H1 (cell line): ENCODE measurements at places on chromosomes 4 and X. TPM values are rescaled to one million over a fixed set of nuclear protein-coding genes. Genes with fewer than 3 reads are reported as not detected.

TNMD gene
- 2.1 TPM in 2 replicates for total RNA-seq

TRIML1 gene
- not detected in 2 replicates for total RNA-seq

ITM2A gene
- total RNA-seq: 34.9 and 35.7 TPM in 2 replicates

FRMD7 gene
- not detected in 2 replicates for total RNA-seq

TCEAL7 gene
- 11.6 and 12.9 TPM in 2 replicates for total RNA-seq

XG gene
- total RNA-seq: 0.31 and 0.78 TPM in 2 replicates

ATP8A1 gene
- 12.2 and 14.9 TPM in 2 replicates for total RNA-seq

IDUA gene
- total RNA-seq: 4.8 and 6.5 TPM in 2 replicates

NDUFB11 gene
- total RNA-seq: 120 and 127 TPM in 2 replicates

ZDHHC15 gene
- total RNA-seq: 2.8 and 3.5 TPM in 2 replicates

SMPX gene
- total RNA-seq: not detected in 2 replicates

CDX4 gene
- 2.2 and 2.6 TPM in 2 replicates for total RNA-seq

TMSB15C gene
- total RNA-seq: 2.6 and 2.9 TPM in 2 replicates

F8A1 gene
- 26.8 and 30.2 TPM in 2 replicates for total RNA-seq

PARM1 gene
- 5.2 and 5.3 TPM in 2 replicates for total RNA-seq

SLC9A6 gene
- total RNA-seq: 12.2 and 14.1 TPM in 2 replicates

TMSB4X gene
- total RNA-seq: 2,063 and 2,127 TPM in 2 replicates

PRDM8 gene
- total RNA-seq: 0.10 TPM in 1 of 2 replicates, not detected in the other

SLC34A2 gene
- 2.9 and 3.4 TPM in 2 replicates for total RNA-seq

MTCP1 gene
- total RNA-seq: 12.3 and 18.3 TPM in 2 replicates

FGF2 gene
- total RNA-seq: 145 and 153 TPM in 2 replicates

GASK1B gene
- not detected in 2 replicates for total RNA-seq

XKRX gene
- 1.2 and 1.3 TPM in 2 replicates for total RNA-seq

STK32B gene
- 2.5 and 2.6 TPM in 2 replicates for total RNA-seq

GPR50 gene
- total RNA-seq: 1.6 TPM in 2 replicates

ANKRD50 gene
- total RNA-seq: 23.3 and 25.0 TPM in 2 replicates

MAGEA11 gene
- total RNA-seq: not detected in 2 replicates

HPGDS gene
- total RNA-seq: not detected in 2 replicates

TMEM150C gene
- total RNA-seq: 1.7 and 1.9 TPM in 2 replicates

CXorf49 gene
- total RNA-seq: not detected in 2 replicates

CNGA1 gene
- total RNA-seq: 0.52 and 0.54 TPM in 2 replicates

ETDB gene
- not detected in 2 replicates for total RNA-seq

PRRG1 gene
- 8.1 and 10.2 TPM in 2 replicates for total RNA-seq

COPS4 gene
- total RNA-seq: 28.3 and 32.5 TPM in 2 replicates

SMIM10 gene
- total RNA-seq: 2.1 and 2.3 TPM in 2 replicates

PLCXD1 gene
- 124 and 128 TPM in 2 replicates for total RNA-seq

KLF8 gene
- 9.8 and 11.5 TPM in 2 replicates for total RNA-seq

MAGEA4 gene
- 0.27 and 0.45 TPM in 2 replicates for total RNA-seq

HTT gene
- 65.4 and 71.0 TPM in 2 replicates for total RNA-seq

MND1 gene
- total RNA-seq: 26.2 and 27.4 TPM in 2 replicates

MAGEC2 gene
- not detected in 2 replicates for total RNA-seq

NR3C2 gene
- total RNA-seq: 3.0 and 3.9 TPM in 2 replicates

SPANXN3 gene
- total RNA-seq: not detected in 2 replicates

HMX1 gene
- total RNA-seq: 0.26 and 0.34 TPM in 2 replicates

ADH7 gene
- not detected in 2 replicates for total RNA-seq

NAA11 gene
- total RNA-seq: not detected in 2 replicates

CSAG2 gene
- total RNA-seq: not detected in 2 replicates

GAB3 gene
- 1.2 and 1.5 TPM in 2 replicates for total RNA-seq

CENPVL2 gene
- total RNA-seq: 2.9 and 3.2 TPM in 2 replicates

PCDH11X gene
- 7.4 and 7.9 TPM in 2 replicates for total RNA-seq

FANCB gene
- 12.2 and 13.8 TPM in 2 replicates for total RNA-seq

AFM gene
- total RNA-seq: not detected in 2 replicates

ITIH6 gene
- not detected in 2 replicates for total RNA-seq

MAP7D3 gene
- 19.2 and 19.6 TPM in 2 replicates for total RNA-seq

NELFA gene
- 57.5 and 61.4 TPM in 2 replicates for total RNA-seq

IL2 gene
- not detected in 2 replicates for total RNA-seq

MAGIX gene
- 0.37 and 0.46 TPM in 2 replicates for total RNA-seq

GRIA3 gene
- total RNA-seq: 2.6 and 3.0 TPM in 2 replicates

SLC9B1 gene
- total RNA-seq: 0.19 TPM in 1 of 2 replicates, not detected in the other
